NCI-H1092 (cell line): ENCODE measurements at places on chromosomes 3 and 15.

GRCh38 chr15:95291898-95292472, 1038.5 kb upstream of the NR2F2 start:
- DNase-seq: no peak

GRCh38 chr3:138347960-138348753, at the start of gene MRAS:
Gene MRAS (plus strand): TSS chr3:138348579. CDS start chr3:138372884, 24,305 bp downstream.
- peak; percentile 44 for DNase-seq

DNA sequence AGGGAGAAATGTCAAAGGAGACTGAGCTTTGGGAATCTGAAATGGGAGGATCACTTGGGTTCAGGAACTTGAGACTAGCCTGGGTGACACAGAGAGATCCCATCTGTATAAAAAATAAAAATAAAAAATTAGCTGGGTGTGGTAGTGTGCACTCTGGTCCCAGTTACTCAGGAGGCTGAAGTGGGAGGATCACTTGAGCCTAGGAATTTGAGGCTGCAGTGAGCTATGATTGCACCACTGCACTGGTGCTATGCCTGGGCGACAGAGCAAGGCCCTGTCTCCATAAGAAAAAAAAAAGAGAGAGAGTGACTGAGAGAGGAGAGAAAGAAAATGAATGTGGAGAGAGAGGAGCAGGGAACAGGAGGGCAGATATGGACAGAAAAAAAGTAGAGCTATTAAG, 72.8 kb downstream of the SENP2 start:
- no peak for DNase-seq

- no peak for DNase-seq
These were observed 4.7 kb downstream of the DET1 start for GRCh38 chr15:88541709-88542341.

DNA sequence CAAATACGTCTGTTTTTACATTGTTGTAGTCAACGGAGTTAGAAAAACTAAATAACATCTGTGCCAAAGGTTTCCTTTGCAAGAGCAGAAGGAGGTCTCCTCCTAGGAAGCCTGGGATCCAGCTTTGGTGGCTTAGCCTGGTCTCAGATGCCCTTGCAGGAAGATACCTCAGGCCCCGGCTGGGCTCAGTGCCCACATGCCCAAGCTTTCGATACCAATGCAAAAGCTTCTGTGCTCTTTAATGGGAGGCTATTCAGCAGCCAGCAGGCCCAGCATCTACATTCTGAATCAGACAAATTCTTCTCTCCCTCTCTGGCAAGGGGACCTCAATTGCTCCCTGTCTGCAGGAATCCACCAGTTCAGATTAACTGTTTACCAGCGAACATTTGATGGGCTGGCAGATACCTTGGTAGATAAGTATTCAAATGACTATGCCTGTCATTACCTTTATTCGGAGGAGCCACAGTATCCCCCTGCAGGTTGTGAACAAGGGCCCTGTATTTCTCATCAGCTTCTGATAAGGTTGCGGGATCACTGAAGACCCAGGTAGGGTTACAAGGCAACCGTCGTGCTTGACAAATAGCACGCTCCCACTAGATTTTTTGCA, 180.1 kb upstream of the KBTBD8 start:
- DNase-seq: no peak

- DNase-seq: no peak
These were observed 251.5 kb upstream of the ADAMTS9 start for GRCh38 chr3:64939309-64939708.

DNA sequence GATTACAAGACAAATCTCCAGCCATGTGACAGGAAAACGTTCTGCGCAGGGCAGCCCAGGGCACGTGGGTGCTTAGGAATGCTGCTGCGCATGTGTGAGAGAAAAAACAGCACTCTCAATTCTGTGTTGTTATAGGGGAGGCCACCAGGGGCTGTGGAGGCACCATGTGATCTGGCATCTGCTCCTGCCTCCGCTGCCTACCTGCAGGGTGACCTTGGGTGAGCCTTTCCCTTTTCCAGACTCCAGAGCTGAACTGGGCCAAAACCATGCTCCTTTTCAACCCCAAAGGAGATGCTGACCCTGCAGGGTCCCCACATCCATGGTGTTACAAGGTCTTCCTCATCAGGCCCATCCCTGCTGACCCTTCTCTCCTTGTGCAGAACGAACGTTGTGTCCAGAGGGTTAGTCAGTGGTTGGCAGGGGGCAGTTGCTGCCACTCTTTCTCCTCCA, 81.5 kb upstream of the RASGRF1 start:
- DNase-seq: no peak

GRCh38 chr3:184908859-184909258, 96.9 kb downstream of the VPS8 start:
- DNase-seq: no peak

DNA sequence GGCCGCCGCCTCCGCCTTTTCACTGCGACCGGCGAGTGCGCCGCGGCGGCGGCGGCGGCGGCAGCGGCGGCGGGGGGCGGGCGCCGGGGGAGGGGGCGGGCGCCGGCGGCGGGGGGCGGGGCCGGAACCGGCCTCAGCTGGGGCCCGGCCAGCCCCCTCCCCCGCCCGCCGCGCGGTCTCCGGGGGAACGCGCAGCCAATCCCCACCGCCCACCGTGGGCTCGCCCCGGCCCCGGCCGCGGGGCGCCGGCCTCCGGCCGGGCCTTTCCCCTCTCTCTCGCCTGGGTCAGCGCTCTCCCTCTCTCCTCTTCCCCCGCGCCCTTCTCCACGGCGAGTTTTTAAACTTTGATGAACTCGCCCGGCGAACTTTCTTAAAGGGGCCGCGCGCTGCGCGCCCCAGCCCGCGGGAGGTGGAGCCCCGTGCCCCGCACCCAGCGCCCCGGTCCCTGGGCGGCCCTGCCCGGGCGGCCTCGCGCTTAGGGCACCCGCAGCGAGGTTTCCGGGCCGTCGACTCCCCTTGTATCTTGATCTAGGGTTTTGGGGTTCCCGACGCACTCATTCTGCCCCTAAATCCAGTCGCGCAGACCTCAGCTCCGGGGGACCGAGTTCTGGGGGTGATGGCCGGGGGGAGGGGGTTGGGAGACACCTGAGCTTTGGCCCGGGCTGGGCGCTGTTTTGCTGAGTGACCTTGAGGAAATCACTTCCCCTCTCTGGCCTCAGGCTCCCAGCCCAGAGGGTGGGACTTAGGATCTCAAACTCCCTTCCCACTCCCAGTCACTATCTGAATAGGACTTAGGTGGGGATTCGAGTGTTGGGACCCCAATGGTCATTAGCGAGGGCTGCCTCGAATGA, at the start of gene RBPMS2:
RBPMS2 (minus strand) TSS at position 39 of the 851 bp plus-strand sequence. CDS start 270 bp downstream, outside the sequence.
- DNase-seq: no peak

GRCh38 chr3:155712008-155712407, 32.9 kb downstream of the PLCH1 start:
- no peak for DNase-seq

DNA sequence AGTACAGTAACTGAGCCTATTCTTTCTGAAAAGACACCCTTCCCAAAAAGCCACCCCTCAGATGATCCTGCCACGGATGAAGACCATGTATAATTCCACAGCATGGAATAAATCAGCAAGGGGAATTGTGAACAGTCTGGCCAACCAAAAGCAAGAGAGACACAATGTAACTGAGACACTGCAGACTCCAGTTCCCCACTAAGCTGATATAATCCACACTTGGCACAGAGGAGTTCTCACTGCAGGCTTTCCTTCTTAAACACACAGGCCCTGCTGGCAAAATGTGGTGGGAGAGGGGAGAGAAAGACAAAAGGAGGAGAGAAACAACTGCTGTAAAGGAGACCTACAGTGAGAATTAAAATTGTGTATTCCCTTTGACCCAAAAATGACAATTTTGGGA, 12.7 kb downstream of the GPR156 start:
- DNase-seq: no peak

DNA sequence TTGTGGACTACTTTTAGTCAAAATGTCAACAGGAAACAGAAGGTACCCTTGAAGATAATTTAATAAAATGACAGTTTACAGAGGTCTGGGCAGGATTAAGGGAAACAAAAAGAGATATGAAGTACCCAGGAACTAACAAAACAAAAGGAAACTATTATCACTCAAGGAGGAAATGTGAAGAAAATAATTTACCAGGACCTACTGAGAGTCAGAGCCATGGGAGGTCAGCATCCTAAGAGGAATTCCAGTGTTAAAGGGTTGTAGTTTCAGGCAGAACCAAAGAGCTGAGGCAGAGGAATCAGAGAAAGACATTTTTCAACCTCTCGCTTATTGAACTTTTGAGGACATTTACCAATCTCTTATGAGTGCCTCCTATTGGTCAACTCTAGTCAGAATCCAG, 408.9 kb upstream of the CBLB start:
- DNase-seq: no peak

DNA sequence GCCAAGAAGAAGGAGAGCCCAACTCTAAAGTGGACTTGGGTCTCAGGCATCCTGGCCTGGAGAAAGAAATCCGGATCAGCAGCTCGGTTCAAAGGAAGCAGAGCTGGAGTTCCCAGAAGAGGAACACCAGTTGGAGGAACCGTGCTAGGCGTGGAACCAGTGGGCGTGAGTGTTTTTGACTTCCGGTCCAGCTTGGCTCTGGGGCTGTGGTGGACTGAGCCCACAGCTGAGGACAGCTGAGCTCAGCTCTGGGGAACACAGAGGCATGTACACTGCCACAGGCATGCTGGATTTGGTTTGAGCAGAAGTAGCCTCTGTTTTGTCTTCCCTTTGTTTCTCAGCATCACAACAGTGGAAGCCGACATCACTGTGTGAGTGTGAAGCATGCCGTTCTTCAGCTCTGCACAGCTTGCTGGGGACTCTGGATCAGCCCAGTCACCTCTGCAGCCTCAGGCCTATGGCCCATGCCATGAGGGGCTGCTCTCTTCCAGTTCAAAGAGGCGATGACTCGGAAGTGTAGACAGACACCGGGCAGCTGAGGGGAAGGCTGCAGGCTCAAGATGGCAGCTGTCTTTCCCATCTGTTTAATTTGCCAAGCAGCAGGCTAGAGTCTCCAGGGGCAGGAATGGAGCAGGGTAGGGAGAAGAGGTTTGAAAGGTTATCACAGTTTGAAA, 185.8 kb upstream of the UBE3A start:
- DNase-seq: no peak

DNA sequence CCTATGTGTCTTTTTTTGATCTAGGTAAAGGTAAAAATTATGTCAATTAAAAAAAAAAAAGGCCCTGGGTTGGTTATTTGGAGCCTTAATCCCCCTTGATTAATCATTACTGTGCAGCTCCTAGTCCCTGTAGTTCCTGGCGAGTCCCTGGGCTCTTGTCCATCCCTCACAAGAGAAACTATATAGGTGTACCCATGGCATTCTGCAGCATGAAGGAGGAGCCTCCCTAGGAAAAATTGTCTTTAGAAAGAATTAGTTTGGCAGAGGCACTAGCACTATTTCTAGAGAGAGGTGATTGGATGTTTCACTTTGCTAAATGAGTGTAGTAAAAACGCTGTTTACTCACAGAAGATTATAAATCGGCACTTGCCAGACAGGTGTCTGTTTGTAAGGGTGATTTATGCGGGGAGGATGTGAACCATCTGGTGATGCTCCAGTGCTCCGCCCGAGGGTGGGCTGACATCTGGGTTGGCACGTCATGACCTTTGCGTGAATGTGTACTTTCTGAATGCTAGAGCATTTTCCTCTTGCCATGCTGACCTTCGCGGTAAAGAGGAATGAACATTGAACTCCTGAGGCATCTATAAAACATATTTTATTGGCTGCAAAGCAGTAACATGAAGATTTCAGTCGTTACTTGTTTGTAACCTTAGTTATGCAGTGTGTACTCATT, 12.6 kb downstream of the PLCL2 start:
- DNase-seq: no peak

- DNase-seq: no peak
These were observed 61.6 kb downstream of the MEIS2 start for GRCh38 chr15:37038716-37039106.
